ENCODE measurements at places on chromosomes 12 and 14. TPM values are rescaled to one million over a fixed set of nuclear protein-coding genes. Genes with fewer than 3 reads are reported as not detected.

Gene EFS
- total RNA-seq, result not detected

Gene CCDC38
- total RNA-seq, result not detected

Gene ARG2
- total RNA-seq, result 1.1 TPM

Gene ADGRD1
- total RNA-seq, result 0.21 TPM

Gene CFAP54
- total RNA-seq, result 0.64 TPM

Gene ANKRD52
- total RNA-seq, result 67.5 TPM

Gene ALX1
- total RNA-seq, result 0.23 TPM

DNA sequence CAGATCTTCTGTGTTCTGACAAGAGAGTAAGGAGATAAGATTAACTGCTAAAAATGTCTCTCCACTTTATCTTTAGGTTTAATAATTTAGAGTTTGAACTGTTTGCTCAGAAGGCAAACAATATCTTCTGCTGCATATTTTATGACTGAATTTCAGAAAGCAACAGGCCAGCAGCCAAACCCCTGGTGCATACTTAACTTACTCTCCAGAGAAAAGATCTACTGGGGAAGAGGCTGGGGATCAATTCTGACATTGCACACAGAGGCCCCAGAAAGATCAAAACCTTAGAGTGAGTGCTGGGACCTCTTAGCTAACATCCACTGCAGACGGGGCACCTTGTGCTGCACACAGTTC lies 518.2 kb downstream of the TMEM132D start:
- no peaks in the 10 kb centered on the region for H3K36me3 ChIP-seq
- H3K4me3 ChIP-seq, result no peak overlapping the region
- no peaks in the 10 kb centered on the region for H3K4me1 ChIP-seq
- no peak for DNase-seq
- no peak overlapping the region for H3K27ac ChIP-seq

- no peak overlapping the region for H3K4me3 ChIP-seq
- H3K27ac ChIP-seq, result no peak overlapping the region
- no peaks in the 10 kb centered on the region for H3K4me1 ChIP-seq
- no peaks in the 10 kb centered on the region for H3K27me3 ChIP-seq
Observed at GRCh38 chr12:120940006-120940405, 35.8 kb upstream of the SPPL3 start.

- no peak for DNase-seq
- no peaks in the 10 kb centered on the region for H3K36me3 ChIP-seq
- no peak overlapping the region for H3K27ac ChIP-seq
- H3K27me3 ChIP-seq, result no peaks in the 10 kb centered on the region
Observed at GRCh38 chr12:14254781-14255180, 110.7 kb upstream of the ATF7IP start.

GRCh38 chr12:53651737-53652136 lies 24.1 kb downstream of the ATP5MC2 start:
- H3K4me3 ChIP-seq, result no peak overlapping the region
- H3K27me3 ChIP-seq, result no peaks in the 10 kb centered on the region
- no peak for DNase-seq
- H3K4me1 ChIP-seq, result peaks cover 3% of the 10 kb centered on the region
- no peak overlapping the region for H3K27ac ChIP-seq

GRCh38 chr14:38404100-38404541 lies 148.2 kb upstream of the CLEC14A start:
- H3K27me3 ChIP-seq, result no peaks in the 10 kb centered on the region
- DNase-seq, result no peak
- H3K36me3 ChIP-seq, result no peaks in the 10 kb centered on the region
- no peak overlapping the region for H3K27ac ChIP-seq

DNA sequence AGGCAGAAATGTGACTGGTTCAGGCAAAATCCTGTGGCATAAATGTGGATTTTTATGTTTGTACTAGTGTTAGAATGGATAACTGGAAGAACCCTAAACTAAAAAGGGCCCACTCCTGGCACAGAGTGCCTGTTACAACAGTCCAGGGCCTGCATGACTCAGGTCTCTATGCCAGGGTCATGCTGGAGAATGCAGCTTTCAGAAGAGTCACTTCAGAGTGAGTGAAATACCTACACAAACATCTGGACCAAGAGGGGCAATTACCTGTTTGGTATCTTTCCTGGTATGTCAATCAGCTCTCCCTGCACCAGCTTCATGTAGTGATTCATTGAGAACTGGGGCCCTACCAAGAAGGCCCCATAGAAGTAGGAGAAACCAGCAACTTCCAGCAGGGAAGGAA lies 10.0 kb downstream of the EMG1 start:
- no peaks in the 10 kb centered on the region for H3K4me1 ChIP-seq
- no peaks in the 10 kb centered on the region for H3K36me3 ChIP-seq
- no peak overlapping the region for H3K27ac ChIP-seq
- no peak for DNase-seq

DNA sequence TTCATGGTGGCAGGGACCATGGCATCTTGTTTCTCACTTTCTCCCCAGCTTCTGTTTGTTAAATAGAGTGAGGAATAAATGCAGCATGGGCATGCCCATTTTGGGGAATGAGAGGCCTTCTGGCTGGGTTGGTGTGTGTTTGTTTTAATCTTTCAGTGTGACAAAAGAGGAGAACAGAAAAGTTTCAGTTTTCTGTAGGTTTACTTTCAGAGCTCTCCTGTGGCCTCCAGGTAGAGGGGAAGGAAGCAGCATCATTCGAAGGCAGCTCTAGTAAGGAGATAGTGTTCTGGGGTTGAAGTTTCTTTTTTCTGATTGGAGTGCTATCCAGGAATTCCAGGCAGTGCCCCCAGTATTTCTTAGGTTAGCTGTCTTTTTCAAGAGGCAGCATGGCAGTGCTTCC lies 15.3 kb downstream of the MSRB3 start:
- no peak for DNase-seq
- H3K36me3 ChIP-seq, result no peaks in the 10 kb centered on the region
- no peaks in the 10 kb centered on the region for H3K27me3 ChIP-seq
- no peaks in the 10 kb centered on the region for H3K4me1 ChIP-seq

- no peak overlapping the region for H3K27ac ChIP-seq
- H3K27me3 ChIP-seq, result no peaks in the 10 kb centered on the region
- H3K4me1 ChIP-seq, result no peaks in the 10 kb centered on the region
Observed at GRCh38 chr14:66965831-66966230, 223.4 kb upstream of the GARIN2 start.

GRCh38 chr12:3565985-3566384 lies 75.0 kb downstream of the PRMT8 start:
- H3K27ac ChIP-seq, result no peak overlapping the region
- no peaks in the 10 kb centered on the region for H3K4me1 ChIP-seq
- H3K36me3 ChIP-seq, result no peaks in the 10 kb centered on the region
- DNase-seq, result no peak
- H3K27me3 ChIP-seq, result no peaks in the 10 kb centered on the region
- no peak overlapping the region for H3K4me3 ChIP-seq

DNA sequence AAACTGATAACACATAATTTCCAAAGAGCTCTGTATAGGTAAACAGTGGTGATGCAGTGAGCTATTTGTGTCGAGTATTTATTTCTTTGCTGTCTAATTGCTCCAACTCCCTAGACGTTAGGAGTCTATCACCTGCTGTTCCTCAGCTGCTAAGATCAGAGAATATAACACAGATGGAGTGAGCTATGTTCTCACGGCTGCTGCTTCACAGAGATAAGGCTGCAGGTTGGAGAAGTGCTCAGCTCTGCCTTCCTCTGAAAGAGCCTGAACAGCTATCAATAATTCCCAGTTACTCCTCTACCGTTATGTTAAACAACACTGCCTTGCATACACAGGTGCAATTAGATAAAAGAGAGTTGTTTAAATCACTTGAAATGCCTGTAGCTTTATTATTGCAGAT lies 103.2 kb upstream of the MDGA2 start:
- H3K27ac ChIP-seq, result no peak overlapping the region
- no peak for DNase-seq
- H3K4me3 ChIP-seq, result no peak overlapping the region
- no peaks in the 10 kb centered on the region for H3K36me3 ChIP-seq

DNA sequence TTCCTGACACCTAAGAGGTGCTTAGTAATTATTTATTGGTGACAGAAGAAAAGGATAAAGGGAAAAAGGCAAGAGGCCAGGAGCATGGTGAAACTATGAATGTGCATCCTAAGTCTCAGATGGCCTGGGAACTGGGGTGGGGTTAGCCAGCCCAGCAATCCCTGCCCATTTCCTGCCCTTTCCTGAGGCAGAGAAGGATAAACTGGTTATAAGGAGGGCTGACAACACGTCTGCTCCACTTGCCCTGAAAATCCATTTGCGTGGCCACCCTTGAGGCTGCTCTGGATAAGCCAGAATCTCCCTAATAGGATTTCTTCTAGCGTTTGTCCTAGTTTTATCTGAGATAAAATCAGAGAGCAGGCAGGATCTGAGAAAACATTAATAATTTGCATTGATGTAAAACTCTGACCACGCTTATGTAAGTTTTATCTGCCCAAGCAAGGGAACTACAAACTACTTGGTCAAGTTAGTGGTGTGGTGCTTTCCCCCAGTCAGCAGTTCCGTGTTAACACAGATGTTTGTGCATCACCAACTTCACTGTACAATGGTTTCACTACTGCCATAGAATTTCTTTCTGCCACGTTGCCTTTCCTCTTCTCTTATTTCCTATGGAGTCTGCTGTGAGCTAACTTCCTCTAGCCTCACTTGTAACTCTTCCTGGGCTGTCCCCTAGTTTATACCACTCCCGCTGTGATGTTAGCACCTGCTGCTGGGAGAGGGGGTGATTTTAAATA lies 392.7 kb downstream of the RPS29 start:
- H3K27ac ChIP-seq, result no peak overlapping the region
- no peaks in the 10 kb centered on the region for H3K27me3 ChIP-seq
- no peak overlapping the region for H3K4me3 ChIP-seq
- no peaks in the 10 kb centered on the region for H3K36me3 ChIP-seq

Data from Panc1 (cell line).